ENCODE measurements at places on chromosomes 11 and 22. TPM values are rescaled to one million over a fixed set of nuclear protein-coding genes. Genes with fewer than 3 reads are reported as not detected.

DNA sequence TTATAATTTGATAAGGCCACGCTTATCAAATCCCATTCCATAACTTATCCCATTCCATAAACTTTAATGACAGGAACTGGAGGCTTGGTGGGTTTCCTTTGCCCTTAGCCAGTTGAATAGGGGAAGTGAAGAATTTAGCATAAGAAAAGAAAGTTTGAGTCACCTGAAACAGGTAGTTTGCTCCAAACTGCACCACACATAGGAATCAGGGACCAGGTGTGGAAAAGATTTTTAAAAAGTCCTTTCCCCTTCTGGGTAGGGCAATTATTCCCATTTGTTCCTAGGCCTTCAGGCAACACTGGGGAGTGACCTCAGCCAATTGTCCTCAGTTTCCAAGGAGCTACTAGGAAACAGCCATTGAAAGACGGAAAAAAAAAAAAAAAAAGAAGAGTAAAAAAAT lies 525.7 kb upstream of the CNTN5 start:
- DNase-seq, result no peak

GRCh38 chr11:21975242-21975641 lies 217.6 kb upstream of the ANO5 start:
- DNase-seq, result no peak

GRCh38 chr11:16846305-16846704 lies 107.9 kb downstream of the C11orf58 start:
- DNase-seq, result no peak

GRCh38 chr11:65384301-65384889 lies 1.9 kb upstream of the SLC25A45 start:
- no peak for DNase-seq

DNA sequence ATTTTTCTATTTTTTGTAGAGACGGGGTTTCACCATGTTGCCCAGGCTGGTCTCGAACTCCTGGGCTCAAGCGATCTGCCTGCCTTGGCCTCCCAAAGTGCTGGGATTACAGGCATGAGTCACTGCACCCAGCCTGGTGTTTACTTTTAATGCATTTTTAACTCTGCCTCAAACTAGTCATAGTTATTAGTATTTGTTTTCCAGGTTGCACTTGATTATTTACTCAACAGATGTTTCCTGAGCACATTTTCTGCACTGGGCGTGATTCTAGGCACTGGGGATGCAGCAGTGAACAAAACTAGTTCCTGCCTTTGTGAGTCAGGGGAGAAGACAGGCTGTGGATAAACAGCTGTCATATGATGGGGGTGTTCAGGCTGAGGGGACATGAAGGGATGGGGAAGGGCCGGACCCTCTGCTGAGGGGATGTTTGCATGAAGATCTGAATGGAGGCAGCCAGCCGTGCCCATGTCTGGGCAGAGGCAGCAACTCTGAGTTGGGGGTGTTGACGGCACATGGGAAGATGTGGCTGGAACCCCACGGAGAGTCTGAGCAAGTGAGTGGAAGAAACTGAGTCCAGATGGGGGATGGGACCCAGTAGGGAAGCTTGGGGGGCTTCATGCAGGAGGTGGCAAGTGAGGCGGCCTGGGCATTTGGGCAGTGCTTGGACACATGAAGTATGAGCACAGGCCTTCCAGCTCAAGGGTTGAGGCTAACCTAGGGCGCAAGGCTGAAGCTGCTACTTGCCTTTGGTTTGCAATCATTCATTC lies 34.4 kb downstream of the MPPED1 start:
- peak; percentile 17 for DNase-seq

- DNase-seq, result no peak
Measured at GRCh38 chr11:128664317-128664716, 29.6 kb upstream of the FLI1 start.

Gene MRGPRE
- 0.13 TPM for total RNA-seq

Gene KCNJ1
- not detected for total RNA-seq

Gene FGF3
- not detected for total RNA-seq

Gene MMP13
- total RNA-seq, result 0.15 TPM

Gene FAM227A
- total RNA-seq, result 2.4 TPM

Gene TESMIN
- total RNA-seq, result 47.6 TPM
